ENCODE measurements at places on chromosomes 7 and 10.
A peak's percentile ranks its signal among the peaks of the same experiment; 100 is the strongest.

DNA sequence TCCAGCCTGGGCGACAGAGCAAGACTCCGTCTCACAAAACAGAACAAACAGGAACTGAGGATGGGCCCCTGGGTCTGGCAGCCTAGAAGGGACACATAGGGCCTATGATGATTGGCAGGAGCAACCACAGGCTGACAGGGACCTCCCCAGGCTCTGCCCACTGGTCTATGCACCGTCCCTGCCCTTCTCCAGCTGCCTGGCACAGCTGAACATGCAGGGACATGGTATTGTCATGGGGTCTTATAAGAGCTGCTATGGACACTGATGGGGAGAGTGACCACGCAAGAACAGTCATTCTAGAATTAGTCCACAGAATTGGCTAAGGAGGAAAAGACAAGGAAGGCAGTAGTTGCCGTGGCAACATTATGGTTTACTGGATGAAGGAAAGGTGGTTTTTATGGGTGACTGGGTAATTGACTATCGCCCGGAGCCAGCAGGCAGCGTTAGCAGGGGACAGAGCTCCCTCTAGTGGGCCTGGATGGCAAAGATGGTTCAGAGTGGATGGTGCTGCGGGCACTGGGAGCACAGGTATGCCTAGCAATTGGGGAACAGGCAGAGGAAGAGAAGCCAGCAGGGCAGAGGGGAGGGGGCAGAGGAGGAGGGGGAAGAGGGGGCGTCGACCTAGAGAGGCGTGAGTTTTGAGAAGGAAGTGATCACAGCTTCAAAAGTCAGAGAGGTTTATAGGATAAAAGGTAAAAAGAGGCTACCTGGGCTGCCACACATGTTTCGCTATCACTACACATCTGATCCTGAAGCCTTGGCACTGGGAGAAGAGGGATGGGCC is 7.8 kb upstream of the TRIM56 start:
- DNase-seq: peak; percentile 77

DNA sequence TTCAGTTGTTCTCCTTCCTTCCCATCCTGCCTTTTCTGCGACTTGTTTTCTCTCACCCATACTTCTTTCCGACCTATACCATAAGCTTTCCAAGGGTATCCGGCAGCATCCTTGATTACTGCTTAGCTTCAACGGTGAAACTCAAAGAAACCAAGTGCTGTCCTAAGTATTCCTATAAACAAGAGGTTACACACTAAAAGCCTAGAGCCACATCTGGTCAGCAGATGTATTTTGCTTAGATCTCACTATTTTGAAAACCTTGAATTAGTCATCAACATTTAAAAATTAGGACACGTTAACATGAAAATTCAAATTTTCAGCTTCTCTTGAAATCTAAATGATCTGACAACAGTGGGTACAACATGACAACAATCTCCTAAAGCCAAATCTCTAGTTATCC is 20.0 kb downstream of the ARHGAP21 start:
- no peak for DNase-seq

GRCh38 chr10:1102416-1102815 is 46.2 kb downstream of the WDR37 start:
- no peak for DNase-seq

- DNase-seq: no peak
These were observed 109.1 kb upstream of the EFCAB10 start for GRCh38 chr7:105690325-105690945.

DNA sequence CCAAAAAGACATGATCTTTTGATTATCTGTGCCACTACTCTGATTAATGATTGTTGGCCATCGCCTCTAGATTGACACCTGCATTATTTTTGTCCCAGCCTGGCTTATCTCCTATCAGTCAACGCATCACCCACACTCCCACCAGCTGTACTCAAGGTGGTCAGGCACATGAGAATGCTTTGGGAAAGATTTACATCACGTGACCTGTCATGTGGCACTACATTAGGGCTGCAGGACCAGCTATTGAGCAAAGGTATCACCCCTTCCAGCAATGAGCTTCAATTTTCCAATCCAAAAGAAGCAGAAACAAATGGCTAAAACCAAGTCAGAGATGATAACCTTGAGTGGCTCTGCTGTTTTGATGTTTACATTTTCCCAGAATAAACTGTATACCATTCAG is 204.3 kb downstream of the PLXNA4 start:
- no peak for DNase-seq

Data from T47D (cell line).